AG04449 (cell line): ENCODE measurements at places on chromosomes 2 and 18.

- no peak for DNase-seq
Measured at GRCh38 chr2:6196449-6196848, 504.3 kb downstream of the SOX11 start.

DNA sequence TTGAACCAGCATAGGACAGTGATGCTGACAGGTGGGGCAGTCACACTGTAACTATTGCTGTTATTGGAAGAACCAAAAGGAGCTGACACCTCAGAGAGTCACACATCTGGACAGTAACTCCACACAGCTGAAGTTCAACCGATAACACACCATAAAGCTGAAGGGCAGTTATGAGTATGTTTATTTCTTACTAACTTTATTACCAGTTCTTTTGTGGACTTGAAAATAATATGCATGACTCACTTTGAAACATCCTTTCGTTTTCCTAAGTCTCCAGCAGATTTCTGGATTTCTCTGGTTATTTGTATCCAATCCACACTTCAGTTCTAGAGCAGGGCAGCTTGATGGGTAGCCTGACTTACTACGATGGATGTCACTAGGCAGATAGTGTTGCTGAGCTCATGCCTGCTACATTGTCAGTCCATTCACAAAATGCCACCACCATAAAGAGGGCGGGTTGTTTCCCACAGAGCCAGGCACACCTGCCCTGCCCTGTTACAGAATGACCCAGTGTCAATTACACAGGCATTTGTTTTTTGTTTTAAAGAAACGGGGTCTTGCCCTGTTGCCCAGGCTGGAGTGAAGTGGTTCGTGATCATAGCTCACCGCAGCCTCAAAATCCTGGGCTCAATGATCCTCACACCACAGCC lies 8.4 kb upstream of the AGBL5 start:
- no peak for DNase-seq

- DNase-seq: no peak
Measured at GRCh38 chr2:70641263-70641784, 87.7 kb upstream of the TGFA start.

DNA sequence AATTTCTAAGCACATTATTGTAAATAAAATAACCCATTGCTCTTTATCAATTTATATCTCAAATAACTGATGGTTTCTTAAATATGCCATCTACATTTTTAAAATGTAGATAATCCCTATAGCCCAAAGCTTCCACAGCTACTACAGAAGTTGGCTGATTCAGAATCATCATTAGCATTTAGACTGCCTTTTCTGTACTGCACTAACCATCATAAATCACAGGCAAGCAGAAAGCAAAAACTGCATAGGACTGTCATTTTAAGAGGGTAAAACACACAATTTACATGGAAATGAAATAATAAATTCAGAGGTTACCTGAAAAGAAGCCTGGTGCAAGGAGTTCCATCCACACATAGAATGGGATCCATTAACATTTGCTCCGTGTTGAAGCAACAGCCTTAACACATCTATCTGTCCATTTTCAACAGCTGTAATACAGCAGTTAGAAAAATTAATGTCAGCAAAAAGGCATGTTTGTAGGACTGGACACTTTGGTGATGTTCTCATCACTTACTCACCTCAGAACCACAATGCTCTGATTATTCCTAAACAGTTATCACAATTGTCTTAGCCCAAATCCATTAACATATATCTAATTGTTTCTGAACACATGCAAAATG lies 38.4 kb upstream of the CHAC2 start:
- no peak for DNase-seq

DNA sequence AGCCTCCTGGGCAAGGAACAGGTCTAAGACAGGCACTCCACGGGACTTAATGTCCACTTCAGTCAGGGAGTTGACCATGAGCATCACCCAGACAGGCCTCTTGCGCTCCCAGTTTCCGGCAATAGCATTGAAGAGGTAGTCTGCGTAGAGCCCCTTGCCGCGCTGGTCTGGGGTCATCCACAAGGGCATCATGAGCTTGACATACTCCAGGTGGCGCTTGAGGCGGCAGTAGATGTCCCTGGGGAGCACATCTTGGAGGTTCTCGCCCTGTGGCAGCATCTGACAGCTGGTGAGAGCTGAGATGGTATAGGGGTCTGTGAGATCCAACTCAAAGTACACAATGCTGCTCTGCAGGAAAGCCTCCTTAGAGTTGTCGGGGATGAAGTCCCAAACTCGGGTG lies 10.6 kb downstream of the TRABD2A start:
- no peak for DNase-seq

GRCh38 chr18:51196811-51197660 lies 445 bp downstream of the MEX3C start:
- no peak for DNase-seq
